ENCODE measurements at places on chromosomes 16 and 17.
A peak's percentile ranks its signal among the peaks of the same experiment; 100 is the strongest.

DNA sequence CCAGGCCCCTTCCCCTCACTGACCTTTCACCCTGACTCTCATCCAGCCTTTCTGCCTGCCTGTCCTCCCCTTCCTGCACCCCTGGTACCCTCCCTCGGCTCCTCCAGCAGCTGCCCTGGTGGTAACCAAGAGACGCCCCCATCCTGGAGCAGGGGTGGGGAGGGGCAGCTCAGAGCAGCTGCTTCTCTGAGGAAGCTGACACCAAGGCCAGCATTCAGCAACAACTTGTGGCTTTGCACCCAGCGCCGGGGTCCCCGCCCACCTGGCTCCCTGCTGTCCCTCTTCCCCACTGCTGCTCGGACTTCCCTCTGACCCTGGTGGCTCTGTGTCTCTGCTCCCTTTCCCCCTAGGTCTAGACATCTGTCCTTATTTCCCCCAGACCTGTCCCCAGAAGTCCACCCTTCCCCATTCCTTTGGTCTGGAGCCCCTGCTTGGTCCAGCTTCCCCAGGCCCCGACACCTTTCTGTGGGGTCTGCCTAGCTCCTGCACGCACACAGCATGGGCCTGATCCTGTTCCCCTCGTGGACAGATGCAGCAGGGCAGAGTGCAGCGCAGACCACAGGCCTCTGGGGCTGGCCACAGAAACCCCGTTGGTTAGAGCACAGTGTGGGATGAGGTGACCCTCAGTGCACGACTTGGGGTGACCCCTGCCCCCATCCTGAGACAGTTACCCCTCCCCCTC, 1.2 kb upstream of the ATP2A1 start:
- no peak for DNase-seq

DNA sequence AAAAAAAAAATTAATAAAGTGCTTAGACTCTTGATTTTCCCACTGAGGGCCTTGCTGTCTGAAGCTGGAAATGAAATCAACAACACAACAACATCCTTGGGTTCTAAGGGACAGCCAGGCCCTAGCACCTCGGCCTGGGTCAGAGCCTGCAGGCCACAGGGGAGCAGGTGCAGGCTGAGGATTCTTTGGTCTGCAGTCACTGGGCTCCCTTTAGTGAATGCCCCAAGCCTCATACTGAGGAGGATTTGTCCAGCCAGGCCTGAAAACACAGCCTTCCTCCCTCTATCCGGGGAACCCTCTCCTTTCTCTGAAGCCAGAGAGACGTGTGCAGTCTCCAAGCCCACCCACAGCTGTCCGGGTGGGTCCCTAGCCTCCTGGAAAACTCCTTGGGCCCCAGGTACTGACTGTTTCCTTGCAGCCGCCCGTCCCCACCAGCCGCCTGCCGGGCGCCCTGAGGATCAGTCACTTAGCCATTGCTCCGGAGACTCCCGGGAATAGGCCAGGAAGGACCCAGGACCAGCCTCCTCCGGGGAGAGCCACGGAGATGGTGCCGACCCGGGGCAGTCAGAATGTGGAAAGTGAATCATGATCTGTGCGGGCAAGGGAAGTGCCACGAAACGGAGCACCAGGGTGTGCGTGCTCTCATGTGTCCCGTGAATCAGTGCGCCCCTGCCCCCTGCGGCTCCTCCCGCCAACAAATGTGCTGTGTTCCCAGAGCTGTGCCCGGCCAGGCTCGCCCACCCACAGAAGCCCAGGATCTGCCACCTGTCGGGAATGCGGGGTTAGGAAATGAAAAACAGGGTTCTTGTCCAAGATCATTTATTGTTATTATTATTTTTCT, 91.0 kb downstream of the RTN4RL1 start:
- no peak for DNase-seq

GRCh38 chr17:5976251-5976650, 93.9 kb upstream of the WSCD1 start:
- DNase-seq = no peak

- peak; percentile 66 for DNase-seq
These were observed 12.9 kb downstream of the SYCE1L start for GRCh38 chr16:77211880-77212740.

DNA sequence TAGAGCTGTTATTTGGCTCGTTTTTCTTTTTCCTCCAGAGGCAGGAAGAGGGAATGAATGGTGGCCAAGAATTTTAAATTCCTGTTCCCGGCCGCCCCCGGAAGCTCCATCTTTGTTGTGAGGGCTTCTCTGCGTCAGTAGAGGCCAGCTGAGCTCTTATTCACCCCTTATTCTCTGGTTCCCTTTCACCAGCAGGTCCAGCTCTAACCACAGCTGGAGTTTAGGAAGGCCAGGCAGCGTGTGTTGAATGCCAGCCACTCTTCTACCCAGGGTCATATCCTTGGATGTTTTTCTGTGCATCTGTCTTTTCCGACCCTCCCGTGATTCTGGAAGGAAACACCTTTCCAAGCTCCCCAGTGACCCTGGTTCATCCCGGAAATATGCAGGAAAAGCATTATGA, 570.5 kb downstream of the WWOX start:
- no peak for DNase-seq

DNA sequence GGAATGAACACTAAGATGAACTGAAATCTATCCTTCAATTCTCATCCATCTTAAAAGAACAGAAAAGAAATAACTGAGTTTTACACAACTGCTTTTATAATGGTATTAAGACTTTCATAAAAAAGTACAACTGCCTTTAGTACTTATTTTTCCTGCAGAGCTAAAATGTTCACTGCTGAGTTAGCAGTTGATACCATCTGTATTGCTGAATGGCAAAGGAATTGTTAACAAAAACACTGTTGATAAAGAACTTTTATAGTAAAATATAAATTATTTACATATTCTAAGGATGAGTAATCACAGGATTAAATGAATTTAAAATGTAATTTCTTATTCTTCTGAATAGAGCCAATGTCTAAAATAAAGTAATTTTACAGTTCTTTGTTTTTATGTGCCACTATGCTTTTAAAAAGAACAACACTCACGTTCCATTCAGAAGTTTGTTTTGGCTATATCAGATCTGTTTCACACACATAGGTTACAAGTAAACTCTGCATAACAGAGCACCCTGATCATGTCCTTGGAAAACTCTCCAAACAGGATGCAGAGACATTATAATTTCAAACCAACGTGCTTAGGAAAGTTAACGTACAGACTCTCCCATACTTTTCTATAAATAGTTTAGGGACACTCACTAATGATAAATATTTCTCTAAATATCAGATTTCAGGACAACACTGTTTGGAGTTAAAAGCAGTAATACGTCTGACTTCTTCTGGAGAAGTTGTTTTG, 151.1 kb downstream of the ITFG1 start:
- DNase-seq = no peak

- no peak for DNase-seq
These were observed 1.1 kb downstream of the CTRB1 start for GRCh38 chr16:75219838-75220237.

DNA sequence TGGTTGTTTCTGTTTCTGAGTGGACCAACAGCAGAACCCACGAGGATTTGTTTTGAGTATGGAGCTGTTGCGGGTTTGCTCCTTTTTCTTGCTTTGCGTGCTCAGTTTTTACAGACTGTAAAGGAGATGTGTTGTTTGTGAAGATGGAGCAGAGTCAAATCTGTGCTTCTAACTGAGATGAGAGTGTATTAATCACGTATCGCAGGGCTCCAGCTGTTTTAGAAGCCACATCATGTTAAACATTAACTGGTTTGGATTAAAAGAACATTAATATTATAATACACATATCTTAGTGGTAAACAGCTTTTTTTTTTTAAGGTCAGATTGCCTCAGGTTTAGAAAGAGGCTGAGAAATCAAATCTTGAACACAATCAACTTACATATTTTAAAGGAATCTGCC, 69.4 kb downstream of the YPEL2 start:
- no peak for DNase-seq

DNA sequence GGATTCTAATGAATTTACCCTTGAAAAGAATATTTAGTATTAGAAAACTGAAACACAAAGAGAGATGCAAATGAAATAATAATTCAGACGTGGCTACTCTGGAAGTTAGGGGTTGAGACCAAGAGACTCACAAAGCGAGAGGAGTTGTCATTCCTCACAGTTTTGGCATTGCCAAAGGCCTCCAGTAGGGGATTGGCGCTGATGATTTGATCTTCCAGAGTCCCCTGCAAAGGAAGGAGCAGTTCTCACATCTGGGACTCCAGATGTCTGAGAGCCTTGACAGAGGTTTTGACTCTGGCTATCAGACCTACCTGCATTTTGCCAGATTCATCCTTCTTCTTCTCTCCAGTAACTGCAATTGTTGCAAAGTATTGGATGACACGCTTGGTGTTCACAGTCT, 6.6 kb downstream of the MYH8 start:
- no peak for DNase-seq

DNA sequence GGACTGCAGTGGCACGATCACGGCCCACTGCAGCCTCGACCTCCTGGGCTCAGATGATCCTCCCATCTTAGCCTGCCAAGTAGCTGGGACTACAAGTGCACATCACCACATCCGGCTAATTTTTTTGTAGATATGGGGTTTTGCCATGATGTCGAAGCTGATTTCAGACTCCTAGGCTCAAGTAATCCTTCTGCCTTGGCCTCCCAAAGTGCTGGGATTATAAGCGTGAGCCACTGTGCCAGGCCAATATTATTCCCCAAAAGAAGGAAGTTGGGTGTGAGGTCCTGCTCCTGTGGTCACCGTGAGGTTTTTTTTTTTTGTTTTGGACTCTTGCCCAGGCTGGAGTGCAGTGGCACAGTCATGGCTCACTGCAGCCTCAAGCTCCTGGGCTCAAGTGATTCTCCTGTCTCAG, 1.5 kb downstream of the AMZ2 start:
- DNase-seq = no peak

DNA sequence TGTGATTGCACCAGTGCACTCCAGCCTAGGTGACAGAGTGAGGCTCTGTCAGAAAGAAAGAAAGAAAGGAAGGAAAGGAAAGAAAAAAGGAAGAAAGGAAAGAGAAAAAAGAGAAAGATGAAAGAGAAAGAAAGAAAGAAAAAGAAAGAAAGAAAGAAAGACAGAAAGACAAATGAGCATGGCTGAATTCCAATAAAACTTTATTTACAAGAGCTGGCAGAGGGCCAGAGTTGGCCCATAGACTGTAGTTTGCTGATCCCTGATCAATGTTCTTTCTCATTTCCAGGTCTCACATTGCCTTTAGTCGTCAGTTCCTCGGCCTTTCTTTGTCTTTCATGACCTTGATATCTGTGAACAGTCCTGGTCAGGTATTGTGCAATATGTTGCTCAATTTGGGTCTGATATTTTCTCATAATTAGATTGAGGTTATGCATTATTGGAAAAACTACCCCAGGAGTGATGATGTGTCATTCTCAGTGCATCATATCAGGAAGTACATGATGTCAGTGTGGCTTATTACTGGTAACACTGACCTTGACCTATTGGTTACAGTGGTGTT, 68.5 kb upstream of the MED9 start:
- no peak for DNase-seq

- DNase-seq = no peak
These were observed 6.2 kb downstream of the LLGL2 start for GRCh38 chr17:75531721-75532072.

DNA sequence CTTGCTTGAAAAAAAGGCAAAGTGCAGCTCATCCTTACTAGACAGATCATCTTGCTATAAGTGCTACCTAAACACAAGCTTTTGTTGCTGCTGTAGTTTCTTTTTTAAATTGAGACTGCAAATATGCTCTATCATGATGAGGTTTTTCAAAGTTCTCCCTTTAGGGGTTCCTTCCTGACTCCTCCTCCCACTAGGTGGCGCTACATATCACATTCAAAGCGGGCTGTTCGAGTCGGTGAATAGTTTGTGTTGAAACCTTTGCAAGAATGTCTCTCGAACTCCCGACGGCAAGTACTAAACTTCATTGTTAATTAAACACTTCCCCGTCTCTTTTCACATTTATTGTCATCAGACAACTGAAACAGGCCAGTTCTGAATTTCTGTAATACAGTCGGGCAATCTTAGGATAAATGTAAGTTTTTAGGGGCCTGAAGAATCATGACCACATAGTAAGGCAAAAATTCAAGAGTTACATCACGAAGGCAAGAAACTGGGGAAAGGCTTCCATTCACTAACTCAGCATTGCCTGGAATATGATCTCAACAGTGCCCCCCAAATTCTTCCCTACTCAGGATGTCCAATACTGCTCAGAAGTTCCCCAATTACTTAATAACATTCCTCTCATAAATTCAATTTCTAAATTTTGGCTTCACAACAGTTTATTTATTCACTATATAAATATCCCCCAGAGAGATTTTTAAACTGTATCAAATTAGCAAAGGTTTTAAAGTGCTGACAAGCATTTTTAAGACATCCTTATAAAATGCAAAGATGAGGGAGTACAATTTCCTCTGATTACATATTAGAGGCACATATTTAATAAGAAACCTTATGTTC, 6.7 kb downstream of the HS3ST3A1 start:
- DNase-seq = peak; percentile 60
